A673 (cell line): ENCODE measurements at places on chromosomes 12 and 14.

GRCh38 chr14:64692986-64693809 lies 11.0 kb upstream of the PLEKHG3 start:
- no peak for DNase-seq

GRCh38 chr14:51783765-51784164 lies 76.6 kb upstream of the GNG2 start:
- DNase-seq: no peak

DNA sequence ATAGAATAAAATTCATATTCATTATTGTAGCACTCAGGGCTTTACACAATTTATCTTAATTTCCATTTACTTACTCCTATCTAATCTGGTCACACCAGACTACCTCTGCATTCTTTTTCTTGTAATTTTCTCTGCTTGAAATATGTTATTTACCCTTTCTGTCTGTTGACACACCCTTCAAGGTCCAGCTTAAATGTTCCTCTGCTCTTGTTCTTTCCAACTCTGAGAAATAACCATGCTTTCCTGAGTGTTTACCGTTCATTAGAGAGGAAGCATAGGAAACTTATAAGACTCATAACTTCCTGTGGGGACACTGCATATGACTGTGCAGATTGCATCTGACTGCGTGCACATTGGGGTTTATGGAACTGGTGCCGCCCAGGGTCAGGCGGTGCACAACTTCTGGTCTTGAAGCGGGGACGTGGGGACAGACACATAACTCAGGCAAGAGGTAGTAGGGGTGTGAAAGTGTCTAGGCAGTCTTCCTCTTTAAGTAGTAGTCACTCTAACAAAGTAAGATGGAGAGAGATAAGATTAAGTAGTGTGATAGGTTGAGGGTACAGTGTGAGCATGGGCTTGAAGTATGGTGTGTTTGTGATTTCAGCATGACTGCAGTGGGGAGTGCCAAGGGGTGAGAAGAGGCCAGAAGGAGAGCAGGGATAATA lies 42.6 kb upstream of the FOXJ2 start:
- DNase-seq: peak; percentile 36

GRCh38 chr12:11580125-11580751 lies 69.2 kb upstream of the ETV6 start:
- DNase-seq: peak; percentile 89

DNA sequence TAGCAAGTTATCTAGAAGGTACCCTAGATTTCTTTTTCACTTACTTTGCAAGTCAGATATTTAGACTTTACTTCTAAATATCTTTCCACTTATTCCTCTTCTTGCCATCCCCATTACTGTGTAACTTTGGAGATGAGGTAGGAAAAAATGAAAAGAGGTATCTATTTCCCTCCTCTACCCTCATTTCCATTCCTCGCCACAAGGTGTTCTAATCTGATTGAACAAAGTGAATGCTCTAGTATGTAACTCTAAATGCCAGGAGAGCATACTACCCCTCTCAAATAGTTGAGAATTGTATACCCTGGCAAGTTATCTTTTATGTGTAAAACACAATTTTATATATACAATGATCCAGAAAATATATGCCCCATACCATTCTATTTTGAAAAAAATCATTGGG lies 1.7 kb upstream of the LDHB start:
- no peak for DNase-seq

GRCh38 chr12:52063981-52064649 lies 5.7 kb upstream of the ATG101 start:
- no peak for DNase-seq
